ENCODE measurements at places on chromosomes 6 and 20. TPM values are rescaled to one million over a fixed set of nuclear protein-coding genes. Genes with fewer than 3 reads are reported as not detected.

GRCh38 chr6:54899986-54900385 is 53.4 kb downstream of the FAM83B start:
- no peak for DNase-seq

Gene ADGRG6
- 8.5 TPM for total RNA-seq

Gene RAD21L1
- not detected for total RNA-seq

DNA sequence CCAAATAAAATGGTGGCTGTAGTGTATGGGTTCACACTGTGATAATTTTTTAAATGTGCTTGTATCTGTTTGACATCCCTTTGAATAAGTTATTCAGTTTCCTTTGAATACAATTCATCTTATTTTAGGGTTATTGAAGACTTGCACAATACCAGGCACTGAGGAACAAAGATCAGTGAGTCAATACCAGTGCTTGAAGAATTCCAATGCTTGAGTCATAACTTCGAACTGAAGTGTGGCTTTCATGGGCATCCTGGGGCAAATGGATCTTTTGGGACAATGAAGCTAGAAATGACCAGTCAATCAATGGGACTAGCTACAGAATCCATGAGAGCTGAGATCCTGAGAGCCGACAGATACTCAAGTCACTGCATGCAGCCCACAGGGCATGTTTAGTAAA is 349.9 kb upstream of the FLRT3 start:
- DNase-seq = no peak

DNA sequence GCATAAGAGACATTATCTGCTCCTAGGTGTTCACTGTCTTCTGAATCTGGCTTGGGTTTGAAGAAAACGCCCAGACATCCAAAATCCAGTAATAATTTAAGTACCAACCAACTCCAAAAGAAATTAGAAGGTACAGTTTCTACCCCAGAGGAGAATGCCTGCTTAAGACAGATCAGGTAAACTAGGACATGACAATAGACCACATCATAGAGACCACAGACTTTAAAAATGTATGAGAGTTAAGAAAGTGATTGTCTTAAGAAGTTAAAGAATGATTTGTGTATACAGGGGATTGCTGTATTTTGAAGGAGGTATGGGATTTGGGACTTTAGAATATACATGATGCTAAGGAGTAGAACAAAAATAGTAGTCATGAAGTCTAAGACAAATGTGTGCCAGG is 120.8 kb upstream of the EDN1 start:
- DNase-seq = no peak

DNA sequence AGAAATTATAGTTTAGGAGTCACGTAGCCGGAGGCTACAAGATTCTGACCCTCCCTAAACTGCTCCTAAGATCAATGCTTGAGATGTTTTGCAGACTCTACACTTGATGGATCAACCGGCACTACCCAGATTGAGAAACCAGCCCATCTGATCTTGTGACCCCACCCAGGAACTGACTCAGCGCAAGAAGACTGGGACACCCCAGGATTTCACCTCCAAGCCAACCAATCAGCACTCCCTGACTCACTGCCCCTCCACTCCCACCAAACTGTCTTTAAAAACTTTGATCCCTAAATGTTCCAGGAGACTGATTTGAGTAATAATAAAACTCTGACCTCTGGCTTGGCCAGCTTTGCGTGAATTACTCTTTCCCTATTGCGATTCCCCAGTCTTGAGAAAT is 99.8 kb downstream of the OPRM1 start:
- no peak for DNase-seq

DNA sequence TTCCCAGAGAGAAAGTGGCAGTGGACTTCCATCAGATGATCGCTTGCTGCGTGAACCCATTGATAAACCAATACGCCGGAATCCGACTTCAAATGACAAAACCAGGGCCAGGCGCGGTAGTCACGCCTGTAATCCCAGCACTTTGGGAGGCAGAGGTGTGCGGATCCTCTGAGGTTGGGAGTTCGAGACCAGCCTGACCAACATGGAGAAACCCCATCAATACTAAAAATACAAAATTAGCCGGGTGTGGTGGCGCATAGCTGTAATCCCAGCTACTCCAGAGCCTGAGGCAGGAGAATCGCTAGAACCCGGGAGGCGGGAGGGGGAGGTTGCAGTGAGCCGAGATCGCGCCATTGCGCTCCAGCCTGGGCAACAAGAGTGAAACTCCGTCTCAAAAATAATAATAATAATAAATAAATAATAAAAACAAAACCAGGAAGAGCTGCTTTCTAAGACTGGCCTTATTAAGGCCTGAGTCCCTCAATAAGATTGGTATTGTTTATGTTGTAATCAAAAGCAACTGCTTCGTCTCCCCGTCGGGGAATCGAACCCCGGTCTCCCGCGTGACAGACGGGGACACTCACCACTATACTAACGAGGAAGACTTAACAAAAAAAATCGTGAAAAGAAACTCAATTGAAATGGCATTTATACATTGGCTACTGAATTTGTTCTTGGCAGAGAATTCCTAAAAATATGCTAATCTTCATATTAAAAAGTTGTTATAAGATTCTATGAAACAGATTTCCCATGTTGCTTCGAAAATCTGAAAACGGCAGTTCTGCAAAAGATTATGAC is 110.2 kb upstream of the ZNF184 start:
- peak; percentile 62 for DNase-seq

DNA sequence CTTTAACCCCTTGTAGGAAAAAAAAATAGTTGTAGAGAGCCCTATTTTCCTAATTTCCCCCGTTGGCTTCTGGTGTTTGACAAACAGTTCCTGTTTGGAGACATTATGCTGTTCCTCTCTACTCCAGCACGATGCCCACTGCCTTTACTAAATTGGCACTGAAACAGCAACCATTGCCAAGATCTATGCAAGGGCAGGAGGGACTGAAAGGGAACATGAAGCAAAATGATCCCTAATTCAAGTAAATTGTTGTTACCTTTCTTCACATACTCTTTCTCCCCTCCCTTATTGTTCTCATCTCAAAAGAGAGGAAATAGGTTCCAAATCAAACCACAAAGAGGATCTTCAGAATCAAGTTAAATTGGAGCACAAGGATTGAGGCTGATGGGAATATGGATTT is 764.1 kb upstream of the MMS22L start:
- no peak for DNase-seq

DNA sequence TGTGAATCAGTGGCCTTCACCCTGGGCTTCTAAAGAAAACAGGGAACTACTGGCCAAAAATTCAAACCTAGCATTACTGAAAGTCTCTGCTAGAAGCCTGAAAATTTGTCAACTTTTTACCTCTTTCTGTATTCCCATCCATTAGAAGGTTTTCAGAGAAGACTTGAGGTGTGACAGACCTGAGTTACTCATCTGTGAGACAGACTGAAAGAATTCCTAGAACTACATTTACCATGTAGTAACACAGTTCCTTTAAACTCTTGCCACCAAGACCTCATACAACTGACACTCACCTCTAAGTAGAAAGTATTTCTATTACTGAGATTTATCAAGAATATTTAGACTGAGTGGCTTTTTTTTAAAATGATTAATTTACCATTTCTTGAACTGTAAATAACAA is 4.5 kb downstream of the DPM1 start:
- DNase-seq = no peak

GRCh38 chr6:7165002-7165889 is 57.5 kb downstream of the RREB1 start:
- DNase-seq = no peak

DNA sequence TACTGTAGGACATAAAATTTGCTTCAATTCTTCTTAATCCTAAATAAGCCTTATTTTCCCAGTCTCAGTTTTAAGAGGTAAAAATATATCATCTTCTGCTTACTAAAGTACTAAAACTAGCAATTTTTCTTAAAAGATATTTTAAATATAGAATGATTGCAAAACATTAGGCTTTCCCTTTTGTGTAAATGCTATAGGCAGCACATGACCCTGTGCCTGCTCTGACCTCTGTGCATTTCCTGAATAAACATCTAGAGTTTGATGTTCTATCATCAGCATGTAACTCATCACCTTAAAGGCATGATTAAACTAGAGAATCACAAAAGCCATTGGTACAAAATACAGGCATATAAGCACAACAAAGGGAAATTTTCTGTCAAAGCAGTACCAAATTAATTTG is 422.7 kb downstream of the TFAP2B start:
- DNase-seq = no peak

DNA sequence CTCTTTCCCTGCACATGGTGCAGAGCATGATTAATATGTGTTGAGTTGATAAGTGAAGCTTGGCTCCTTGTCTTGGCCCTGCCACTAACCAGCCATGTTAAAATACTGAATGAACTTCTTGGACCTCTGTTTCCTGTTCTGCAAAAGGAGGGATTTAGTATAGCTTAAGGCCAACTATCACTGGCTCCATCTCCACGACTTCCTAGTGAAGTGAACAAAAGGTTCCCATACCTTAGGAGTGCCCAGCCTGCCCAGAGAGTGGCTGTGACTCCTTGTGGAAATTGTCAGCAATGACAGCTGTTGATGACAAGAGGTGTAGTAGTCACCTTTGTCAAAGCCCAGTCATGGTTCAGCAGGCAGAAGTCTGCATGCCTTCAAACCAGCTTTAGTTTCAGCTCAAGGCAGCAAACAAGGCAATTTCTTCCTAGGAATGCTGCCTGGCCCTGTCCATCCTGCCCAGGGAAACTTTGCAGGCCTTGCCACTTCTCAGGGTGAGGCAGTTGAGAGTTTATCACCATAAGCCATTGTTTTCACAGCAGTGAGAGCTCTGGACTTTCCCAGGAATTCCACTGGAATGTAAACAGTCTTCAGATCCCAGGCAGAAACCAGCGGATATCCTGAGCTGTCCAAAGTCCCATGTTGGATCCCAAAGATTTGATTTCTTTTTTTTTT is 169.7 kb upstream of the TNFAIP3 start:
- peak; percentile 16 for DNase-seq

Gene SRC
- 4.1 TPM for total RNA-seq

Gene STAU1
- total RNA-seq = 34.9 TPM

- DNase-seq = no peak
Measured at GRCh38 chr20:61764471-61765025, 301.1 kb downstream of the TAF4 start.

Gene TBXT
- not detected for total RNA-seq

GRCh38 chr6:156791320-156791850 is 14.2 kb downstream of the ARID1B start:
- peak; percentile 77 for DNase-seq

DNA sequence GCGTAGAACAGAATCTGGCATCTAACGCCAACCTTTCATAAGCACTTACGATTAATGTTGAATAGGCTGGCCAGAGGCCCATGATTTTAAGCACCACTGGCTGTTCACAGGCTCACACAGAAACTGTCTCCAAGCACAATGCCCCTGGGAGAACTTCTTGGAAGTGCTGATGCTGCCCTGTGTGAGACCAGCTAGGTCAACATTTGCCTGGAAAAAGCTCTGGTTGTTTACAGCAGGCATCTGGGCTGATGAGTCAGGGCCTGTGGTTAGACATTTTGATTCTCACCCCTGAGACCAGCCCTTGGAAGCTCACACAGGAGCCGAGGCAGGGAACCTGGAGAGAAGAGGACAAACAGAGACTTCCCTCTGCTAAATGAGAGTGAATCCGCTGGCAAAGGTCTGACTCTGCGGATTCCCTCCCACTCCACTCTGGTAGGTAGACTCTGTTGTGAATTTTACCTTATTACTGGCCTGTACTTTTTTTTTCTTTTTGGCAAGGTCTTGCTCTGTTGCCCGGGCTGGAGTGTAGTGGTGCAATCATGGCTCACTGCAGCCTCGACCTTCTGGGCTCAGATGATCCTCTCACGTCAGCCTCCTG is 6.8 kb upstream of the SULF2 start:
- no peak for DNase-seq

Gene ACSS2
- 42.9 TPM for total RNA-seq

Gene ATP6V1G2
- total RNA-seq = 0.20 TPM

GRCh38 chr6:22106961-22107360 is 189.9 kb downstream of the PRL start:
- DNase-seq = no peak

DNA sequence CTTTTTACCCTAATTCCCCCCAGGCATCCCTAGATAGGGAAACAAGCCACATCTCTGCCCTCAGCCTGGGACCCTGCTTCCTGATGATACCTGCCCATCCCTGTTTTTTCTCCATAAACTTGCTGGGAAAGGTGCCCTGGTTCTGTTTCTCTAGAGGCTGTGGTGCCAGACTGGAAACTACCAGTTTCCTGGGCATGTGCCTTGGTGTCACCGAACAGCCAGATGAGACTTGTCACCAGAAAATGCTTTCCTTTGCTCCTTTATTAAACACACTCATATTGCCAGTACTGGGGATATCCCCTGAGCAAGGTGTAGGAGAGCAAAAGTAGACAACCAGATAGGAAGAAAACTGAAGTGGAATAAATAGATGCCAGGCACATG is 16.8 kb downstream of the SRSF3 start:
- DNase-seq = no peak

DNA sequence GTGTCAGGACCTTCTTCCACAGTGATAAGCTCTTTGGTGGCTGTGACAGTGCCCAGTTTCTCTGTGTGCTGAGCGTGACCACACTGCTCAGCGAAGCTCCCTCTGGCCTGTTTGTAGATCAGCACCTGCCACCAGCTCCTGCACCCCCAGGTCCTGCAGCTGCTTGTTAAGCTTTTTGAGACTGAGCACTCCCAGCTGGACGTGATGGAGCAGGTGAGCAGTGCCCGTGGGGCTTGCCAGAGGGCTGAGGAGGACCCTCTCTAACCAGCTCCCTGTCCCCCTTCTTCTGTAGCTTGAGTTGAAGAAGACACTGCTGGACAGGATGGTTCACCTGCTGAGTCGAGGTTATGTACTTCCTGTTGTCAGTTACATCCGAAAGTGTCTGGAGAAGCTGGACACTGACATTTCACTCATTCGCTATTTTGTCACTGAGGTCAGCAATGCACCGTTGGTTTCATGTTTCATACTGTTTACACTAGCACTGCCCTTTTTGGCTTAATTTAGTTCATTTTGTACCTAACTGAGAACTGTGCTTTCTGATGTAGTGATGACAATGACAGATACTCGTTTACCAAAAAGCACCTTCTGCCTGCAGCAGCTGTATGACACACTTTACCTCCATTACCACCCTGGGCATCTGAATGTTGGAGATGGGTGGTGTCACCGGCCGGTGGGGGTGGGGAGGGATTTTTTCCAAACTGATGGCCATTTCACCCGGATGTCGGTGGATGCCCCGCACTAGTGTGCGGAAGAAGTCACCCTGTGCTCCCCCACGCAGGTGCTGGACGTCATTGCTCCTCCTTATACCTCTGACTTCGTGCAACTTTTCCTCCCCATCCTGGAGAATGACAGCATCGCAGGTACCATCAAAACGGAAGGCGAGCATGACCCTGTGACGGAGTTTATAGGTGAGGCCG is 12.5 kb downstream of the NELFCD start:
- DNase-seq = no peak

DNA sequence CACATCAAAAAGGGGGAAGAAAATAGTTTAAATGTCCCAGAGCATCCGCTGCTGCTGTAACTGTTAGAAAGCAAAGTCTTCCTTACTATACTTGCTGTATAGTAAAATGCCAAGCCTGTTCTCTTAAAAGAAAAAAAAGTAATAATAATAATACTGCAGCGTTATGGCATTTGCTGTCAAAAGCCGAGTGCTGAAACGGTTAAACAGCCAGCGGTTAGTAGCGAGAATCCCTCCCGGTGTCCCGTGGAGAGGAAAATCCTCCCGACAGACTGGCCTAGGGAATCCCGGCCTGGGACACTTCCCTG is 19.5 kb upstream of the NFATC2 start:
- DNase-seq = no peak

- DNase-seq = peak; percentile 41
Measured at GRCh38 chr20:37651932-37652331, 41.9 kb upstream of the CTNNBL1 start.

- DNase-seq = peak; percentile 63
Measured at GRCh38 chr6:107064579-107065065, 36.6 kb downstream of the MTRES1 start.

Gene VGLL2
- total RNA-seq = not detected

All from lung microvascular endothelial cell (primary cell).